CD8-positive, alpha-beta memory T cell (primary cell): ENCODE measurements at places on chromosomes 7 and 10.

- no peak overlapping the region for H3K4me3 ChIP-seq
- no peaks in the 10 kb centered on the region for H3K36me3 ChIP-seq
- no peak for DNase-seq
- no peaks in the 10 kb centered on the region for H3K27me3 ChIP-seq
- no peak overlapping the region for H3K27ac ChIP-seq
- H3K4me1 ChIP-seq = peaks cover 34% of the 10 kb centered on the region
Measured at GRCh38 chr10:128101901-128102300, 24.3 kb downstream of the MKI67 start.

DNA sequence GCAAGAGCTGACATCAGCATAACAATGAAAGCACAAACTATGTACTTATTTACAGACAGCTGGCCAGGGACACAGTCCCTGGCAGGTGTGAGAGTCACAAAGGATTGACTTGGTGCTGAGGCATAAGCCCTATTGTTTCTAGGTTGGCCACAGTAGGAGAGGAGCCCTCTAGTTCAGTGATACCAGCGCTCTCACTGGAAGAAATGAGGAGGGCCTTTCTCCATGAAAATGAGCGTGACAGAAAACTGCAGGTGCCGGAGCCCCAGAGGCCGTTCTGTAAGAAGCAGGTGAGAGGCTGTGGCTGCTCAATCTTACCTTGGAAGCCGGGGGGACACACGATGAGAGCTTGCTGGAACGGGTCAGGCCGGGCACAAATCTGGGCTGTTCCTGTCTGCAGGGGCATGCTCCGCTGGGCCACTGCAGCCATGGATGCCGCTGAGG is 90.5 kb downstream of the CLEC2L start:
- no peaks in the 10 kb centered on the region for H3K4me1 ChIP-seq
- no peaks in the 10 kb centered on the region for H3K27me3 ChIP-seq
- peaks cover 12% of the 10 kb centered on the region for H3K36me3 ChIP-seq
- DNase-seq = no peak

- DNase-seq = no peak
- H3K4me1 ChIP-seq = no peaks in the 10 kb centered on the region
- H3K4me3 ChIP-seq = no peak overlapping the region
- no peaks in the 10 kb centered on the region for H3K27me3 ChIP-seq
- peaks cover 70% of the 10 kb centered on the region for H3K36me3 ChIP-seq
- H3K27ac ChIP-seq = no peak overlapping the region
Measured at GRCh38 chr7:98969386-98969785, 91.1 kb downstream of the TRRAP start.

GRCh38 chr10:71611131-71611530 is 108.4 kb downstream of the C10orf105 start:
- H3K27ac ChIP-seq = no peak overlapping the region
- no peak for DNase-seq
- no peaks in the 10 kb centered on the region for H3K4me1 ChIP-seq
- no peaks in the 10 kb centered on the region for H3K36me3 ChIP-seq
- H3K4me3 ChIP-seq = no peak overlapping the region

- no peak for DNase-seq
Measured at GRCh38 chr10:22816298-22816653, 101.9 kb upstream of the PIP4K2A start.

- H3K4me1 ChIP-seq = peaks cover 57% of the 10 kb centered on the region
- no peaks in the 10 kb centered on the region for H3K36me3 ChIP-seq
- DNase-seq = no peak
- peak overlapping the region; percentile 46 for H3K4me3 ChIP-seq
- H3K27ac ChIP-seq = no peak overlapping the region
Measured at GRCh38 chr7:50661345-50662040, 96.3 kb upstream of the DDC start.

GRCh38 chr7:131164025-131164925 is 163.4 kb upstream of the MKLN1 start:
- H3K27ac ChIP-seq = no peak overlapping the region
- H3K4me3 ChIP-seq = no peak overlapping the region
